ENCODE measurements at places on chromosomes 4 and X. TPM values are rescaled to one million over a fixed set of nuclear protein-coding genes. Genes with fewer than 3 reads are reported as not detected.

DNA sequence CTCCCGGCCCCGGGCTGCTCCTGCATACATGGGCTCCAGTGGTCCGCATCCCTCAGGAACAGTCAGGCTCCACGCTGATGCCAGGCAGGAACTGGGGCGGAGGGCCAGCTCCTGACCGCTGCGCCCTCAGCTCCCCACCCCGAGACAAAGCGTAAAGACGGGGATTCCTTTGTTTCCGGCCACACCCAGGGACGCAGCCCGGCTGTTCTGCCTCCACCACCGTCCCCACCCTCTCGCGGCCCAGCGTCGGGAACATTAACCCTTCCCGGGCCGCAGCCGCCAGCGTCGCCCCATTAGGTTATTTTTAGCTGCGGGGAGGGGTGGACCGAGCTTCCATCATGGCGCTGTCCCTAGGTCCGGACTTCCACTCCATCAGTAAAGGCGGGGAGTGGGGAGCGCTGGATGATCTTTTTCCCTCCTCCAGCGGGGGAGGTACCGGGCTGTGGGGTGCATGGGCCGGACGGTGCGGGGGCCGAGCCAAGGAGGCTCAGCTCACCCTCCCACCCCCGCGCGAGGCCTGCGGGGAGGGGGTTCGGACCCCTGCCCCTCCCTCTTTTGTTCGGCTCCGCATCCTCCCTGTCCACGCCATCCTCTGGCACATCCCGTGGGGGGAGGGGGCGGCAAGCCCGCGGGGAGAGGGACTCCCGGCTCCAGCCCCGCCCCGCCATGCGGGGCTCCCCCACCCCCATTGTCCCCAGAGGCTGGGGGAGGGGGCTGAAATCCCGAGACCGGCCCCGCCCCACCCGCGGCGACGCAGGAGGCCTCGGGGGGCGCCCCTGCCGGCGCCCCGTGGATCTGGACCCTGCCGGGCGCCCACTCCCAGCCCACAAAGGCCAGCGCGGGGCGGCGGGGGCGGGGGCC is 5.3 kb downstream of the CRMP1 start:
- no peaks in the 10 kb centered on the region for H3K36me3 ChIP-seq
- no peak for DNase-seq
- H3K4me3 ChIP-seq: no peak overlapping the region
- H3K27ac ChIP-seq: no peak overlapping the region
- H3K27me3 ChIP-seq: peaks cover 11% of the 10 kb centered on the region

Gene HEPH
- 5.8 TPM for total RNA-seq

GRCh38 chr4:112222219-112222955 is 9.2 kb upstream of the AP1AR start:
- H3K27ac ChIP-seq: no peak overlapping the region
- no peaks in the 10 kb centered on the region for H3K4me1 ChIP-seq
- no peak overlapping the region for H3K4me3 ChIP-seq
- no peak for DNase-seq
- H3K36me3 ChIP-seq: no peaks in the 10 kb centered on the region

GRCh38 chrX:118761939-118762707 is 34.7 kb downstream of the IL13RA1 start:
- DNase-seq: no peak
- H3K4me3 ChIP-seq: no peak overlapping the region
- no peak overlapping the region for H3K27ac ChIP-seq

GRCh38 chr4:2958446-2958845 is 4.8 kb downstream of the NOP14 start:
- no peak overlapping the region for H3K4me3 ChIP-seq
- H3K4me1 ChIP-seq: peaks cover 3% of the 10 kb centered on the region
- no peak for DNase-seq
- peaks cover 20% of the 10 kb centered on the region for H3K36me3 ChIP-seq
- H3K27ac ChIP-seq: no peak overlapping the region

Data from SJSA1 (cell line).